A549 treated with CpdA at 1 μM for 4 hours (cell line): ENCODE measurements at places on chromosomes 4 and X. TPM values are rescaled to one million over a fixed set of nuclear protein-coding genes. Genes with fewer than 3 reads are reported as not detected.

PPP4R3C gene
- not detected in 5 replicates for total RNA-seq

GABRQ gene
- 0.14 to 0.32 TPM (median 0.23 TPM) in 5 replicates for total RNA-seq

OTC gene
- total RNA-seq: not detected in 5 replicates

ITIH6 gene
- total RNA-seq: 0.02 TPM in 1 of 5 replicates, not detected in the others

PNMA6E gene
- total RNA-seq: 0.02 TPM in 1 of 5 replicates, not detected in the others

ENAM gene
- total RNA-seq: not detected in 5 replicates

PHOX2B gene
- not detected in 5 replicates for total RNA-seq

SERPINA7 gene
- not detected in 5 replicates for total RNA-seq

RAB39B gene
- total RNA-seq: 0.62 to 1.1 TPM (median 0.73 TPM) in 5 replicates
